Activated T-helper 1 cell treated with anti-CD3 and anti-CD28 coated beads, Interleukin-2, amount 50 U/mL, for 16 hours (primary cell): ENCODE measurements at places on chromosomes 12 and 14.

DNA sequence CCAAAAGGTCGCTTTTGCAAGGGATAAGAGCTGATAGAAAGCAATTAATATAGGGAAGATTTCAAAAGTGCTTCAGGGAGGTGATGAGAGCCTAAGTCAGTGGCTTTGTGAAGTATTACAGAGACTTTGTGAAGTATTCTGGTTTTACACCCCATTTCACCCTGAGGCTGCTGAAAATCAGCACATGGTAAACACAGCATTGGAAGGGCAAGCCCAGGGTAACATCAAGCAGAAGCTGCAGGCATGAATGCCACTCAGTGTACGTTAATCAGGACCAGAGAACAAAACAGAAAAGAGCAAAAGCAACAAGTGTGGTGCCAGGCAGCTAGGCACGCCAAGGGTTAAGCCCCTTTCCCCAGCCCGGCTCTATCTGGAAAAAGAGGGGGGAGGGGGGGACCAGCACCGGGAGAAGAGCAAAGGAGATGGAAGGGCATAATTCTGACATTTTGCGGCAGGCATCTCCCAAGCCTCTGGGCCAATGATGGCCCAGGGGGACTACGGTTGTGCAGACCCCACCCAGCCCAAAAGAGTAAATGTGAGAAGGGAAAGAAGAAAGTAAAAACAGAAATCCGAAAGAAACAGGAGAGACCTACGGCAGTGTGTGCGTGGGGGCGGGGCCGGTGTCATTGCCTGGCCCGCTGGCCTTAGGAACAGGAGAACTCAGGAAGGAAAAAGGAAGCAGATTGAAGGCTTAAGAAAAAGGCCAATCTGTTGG, 58.9 kb downstream of the DHRS2 start:
- no peak for DNase-seq

GRCh38 chr12:127162307-127162706, 1104.7 kb upstream of the TMEM132C start:
- no peak for DNase-seq

DNA sequence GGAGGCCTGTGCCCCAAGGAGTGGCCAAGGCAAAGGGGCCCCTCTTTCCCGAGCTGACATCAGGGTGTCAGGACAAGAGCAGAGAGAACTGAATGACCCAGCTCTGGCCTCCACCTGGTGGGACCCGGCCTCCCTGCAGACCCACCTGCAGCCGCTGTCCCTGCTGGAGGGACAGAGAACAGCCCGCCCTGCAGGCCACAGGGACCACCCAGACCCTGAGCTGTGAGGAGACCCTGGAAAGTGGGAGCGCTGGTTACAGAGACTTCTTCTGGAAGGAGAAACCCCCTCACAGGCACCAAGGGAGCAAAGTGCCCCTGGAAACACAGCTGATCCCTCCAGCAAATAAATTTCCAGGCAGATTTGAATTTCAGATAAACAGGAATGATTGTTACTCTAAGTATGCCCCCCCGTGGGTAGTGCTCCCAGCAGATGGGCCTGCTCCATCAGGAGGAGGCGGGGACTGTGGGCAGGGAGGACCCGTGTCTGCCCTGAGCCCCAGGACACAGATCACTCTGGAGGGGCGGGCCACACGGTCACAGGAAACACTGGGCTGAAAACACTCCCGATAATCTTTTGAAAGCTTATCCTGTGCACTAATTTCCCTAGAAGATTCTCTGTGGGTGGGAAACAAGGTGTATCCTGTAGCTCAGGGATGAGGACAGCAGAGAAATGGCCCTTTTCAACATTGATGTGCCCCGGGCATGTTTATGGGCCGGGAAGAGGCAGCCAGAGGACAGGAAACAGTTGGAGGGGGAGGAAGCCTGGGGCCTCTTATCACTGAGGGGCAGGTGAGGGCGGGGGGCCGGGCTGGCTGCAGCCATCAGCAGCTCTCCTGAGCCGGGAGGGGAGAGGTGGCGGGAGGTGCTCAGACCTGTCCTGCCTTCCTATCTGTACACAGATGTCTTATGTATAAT, 276.0 kb downstream of the ADGRD1 start:
- DNase-seq: no peak

GRCh38 chr12:2958432-2959191, 585 bp upstream of the TEAD4 start:
- no peak for DNase-seq

GRCh38 chr12:1083889-1084262, 92.9 kb downstream of the ERC1 start:
- no peak for DNase-seq

DNA sequence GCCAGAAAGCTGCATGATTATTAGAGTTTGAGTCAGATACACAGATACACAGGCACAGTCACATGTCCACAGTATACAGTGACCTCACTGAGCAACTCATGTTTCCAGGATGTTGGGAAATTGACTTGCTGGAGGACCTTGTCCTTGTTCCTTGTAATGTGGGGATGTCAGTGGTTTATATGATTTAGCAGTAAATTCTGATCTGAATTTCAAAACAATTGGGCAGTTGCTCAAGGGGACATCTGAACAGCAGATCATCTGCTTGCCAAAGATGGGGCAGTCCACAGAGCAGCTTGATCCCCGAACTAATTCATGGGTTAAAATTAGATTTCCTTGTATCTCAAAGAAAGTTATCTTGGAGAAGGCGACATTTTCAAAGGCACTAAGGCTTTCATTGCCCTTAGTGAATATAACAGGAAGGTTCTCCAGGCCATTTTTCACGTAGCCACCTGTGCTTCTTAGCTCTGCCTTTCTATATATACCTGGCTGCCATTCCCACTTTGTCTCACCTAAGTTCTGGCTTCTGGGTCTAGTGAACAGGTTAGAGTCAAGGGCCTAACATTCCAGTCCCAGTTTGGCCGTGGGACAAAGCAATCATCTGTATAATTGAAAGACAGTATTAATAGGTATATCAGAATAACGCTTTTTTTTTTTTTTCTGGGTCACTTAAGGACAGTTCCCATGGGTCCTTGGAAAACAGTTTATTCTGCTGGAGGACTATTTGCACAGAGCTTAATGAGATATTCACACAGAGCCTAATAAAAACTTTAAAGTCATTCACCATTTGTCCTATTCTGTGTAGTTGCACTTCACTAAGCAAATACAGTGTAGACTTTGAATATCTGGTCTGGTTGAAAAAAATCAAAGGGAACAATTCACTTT, 64.9 kb upstream of the STRN3 start:
- DNase-seq: no peak

DNA sequence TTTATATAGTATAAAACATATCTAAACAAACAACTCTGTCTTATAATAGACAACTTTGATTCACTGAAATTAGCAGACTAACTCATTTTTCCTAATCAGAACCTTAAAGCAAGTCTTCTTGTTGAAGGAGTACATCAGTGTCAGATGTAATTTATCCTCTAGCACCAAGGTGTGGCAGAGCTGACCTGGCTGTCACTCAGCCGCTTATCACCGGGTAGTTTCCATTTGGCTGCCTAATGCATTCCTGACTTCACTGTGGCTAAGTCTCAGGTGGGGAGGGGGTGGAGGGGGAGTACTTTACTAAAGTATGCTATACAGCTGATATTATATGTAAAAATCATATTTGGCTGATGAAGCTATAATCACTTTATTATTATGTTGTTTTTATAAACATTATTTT, 339.9 kb upstream of the RGS6 start:
- no peak for DNase-seq

DNA sequence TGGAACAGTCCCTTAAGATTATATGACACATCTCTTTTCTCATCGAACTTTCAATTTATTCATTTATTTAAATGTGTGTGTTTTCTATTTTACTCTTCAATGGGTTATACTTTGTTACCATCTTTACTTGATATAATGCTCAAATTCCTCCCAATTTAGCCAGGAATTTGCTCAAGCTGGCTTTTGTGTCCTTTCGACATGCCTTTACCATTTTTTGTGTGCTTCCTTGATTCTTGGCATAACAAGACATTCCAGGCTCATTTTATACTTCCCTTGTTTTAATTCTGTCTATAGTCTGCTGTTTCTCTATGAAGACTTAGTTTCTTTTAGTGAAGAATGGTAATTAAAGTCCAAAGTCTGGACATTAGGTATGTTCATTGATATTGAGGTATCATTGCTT, 315.8 kb downstream of the AEBP2 start:
- no peak for DNase-seq

DNA sequence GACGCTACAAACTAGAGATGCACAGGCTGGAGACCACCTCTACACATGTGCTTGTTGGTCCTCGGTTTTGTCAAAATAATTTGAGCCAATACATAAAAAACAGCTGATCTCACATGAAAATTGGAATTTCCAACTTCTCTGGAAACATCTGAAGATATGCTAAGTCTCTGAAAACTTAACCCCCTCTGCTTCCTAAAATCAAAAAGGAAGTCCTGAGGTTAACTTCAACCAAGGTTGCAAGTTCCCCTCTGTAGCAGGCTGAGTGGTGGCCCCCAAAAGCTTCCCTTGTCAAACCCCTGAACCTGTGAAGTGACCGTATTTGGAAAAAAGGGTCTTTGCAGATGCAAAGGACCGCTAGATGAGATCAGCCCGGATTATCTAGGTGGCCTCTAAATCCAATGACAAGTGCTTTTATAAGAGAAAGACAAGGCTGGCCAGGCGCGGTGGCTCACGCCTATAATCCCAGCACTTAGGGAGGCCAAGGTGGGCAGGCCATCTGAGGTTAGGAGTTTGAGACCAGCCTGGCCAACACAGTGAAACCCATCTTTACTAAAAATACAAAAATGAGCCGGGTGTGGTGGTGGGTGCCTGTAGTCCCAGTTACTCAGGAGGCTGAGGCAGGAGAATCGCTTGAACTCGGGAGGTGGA, 32.0 kb upstream of the VPS37B start:
- DNase-seq: no peak

DNA sequence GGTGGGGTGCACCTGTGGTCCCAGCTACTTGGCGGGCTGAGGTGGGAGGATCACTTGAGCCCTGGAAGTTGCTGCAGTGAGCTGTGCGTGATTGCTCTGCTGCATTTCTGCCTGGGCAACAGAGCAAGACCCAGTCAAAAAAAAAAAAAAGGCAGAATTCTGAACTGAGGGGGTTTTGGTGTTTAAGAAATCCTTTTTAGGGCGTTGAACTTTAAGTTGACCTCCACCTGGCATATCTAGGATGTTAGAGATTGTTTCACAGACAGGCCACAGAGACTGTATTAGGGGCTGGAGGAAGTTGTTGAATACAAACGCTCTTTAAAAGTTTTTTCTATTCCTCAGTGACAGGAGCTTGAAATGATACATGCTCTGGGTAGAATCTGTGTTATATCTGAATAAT, 60.5 kb downstream of the FBXW8 start:
- DNase-seq: no peak

- no peak for DNase-seq
These were observed 6.4 kb downstream of the LUM start for GRCh38 chr12:91104812-91105466.

GRCh38 chr12:56721721-56722120, 3.4 kb downstream of the NACA start:
- DNase-seq: no peak

DNA sequence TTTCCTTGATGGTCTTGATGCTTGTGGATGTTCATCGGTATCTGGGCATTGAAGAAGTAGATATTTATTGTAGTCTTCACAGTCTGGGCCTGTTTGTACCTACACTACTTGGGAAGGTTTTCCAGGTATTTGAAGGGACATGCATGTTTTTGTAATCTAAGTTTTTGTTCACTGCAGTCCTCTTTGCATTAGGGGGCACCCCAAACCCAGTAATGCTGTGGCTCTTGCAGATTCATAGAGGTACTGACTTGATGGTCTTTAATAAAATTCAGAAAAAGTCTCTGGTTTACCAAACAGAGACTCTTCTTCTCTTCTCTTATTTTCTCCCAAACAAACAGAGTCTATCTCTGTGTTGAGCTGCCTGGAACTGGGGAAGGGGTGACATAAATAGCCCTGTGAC, 150.9 kb upstream of the SLC16A7 start:
- DNase-seq: no peak

DNA sequence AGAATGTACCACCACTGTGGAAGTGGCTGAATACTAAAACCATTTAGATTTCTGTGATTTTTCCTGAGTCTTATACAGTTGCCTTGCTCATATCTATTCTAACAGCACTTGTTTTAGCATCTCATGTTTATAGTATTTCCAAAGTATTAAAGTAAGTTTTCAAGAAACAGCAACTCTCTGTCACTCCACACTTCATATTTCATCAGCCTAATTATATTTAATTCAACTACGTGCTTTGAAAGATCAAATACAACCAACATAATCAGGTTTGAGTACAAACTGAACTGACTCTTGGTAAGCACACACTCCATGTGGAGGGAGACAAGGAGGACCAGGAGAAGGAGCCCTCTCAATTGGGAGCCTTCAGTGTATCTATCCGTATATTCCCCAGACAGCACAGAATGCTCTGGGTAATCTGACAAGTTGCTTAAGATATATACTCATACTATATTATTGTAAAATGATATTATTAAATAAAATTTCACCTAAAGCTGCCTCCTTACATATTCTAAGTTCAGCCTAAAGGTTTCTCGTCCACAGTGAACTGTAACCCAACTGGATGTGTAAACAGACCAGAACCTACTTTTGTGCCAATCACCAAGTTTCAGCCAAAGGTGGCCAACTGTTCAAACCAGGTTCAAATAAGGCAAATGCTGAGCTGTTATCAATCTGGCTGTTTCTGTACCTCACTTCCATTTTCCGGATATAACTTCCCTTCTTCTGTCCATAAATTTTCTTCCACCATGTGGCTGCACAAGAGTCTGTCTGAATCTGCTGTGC, 105.0 kb upstream of the RASSF8 start:
- no peak for DNase-seq

DNA sequence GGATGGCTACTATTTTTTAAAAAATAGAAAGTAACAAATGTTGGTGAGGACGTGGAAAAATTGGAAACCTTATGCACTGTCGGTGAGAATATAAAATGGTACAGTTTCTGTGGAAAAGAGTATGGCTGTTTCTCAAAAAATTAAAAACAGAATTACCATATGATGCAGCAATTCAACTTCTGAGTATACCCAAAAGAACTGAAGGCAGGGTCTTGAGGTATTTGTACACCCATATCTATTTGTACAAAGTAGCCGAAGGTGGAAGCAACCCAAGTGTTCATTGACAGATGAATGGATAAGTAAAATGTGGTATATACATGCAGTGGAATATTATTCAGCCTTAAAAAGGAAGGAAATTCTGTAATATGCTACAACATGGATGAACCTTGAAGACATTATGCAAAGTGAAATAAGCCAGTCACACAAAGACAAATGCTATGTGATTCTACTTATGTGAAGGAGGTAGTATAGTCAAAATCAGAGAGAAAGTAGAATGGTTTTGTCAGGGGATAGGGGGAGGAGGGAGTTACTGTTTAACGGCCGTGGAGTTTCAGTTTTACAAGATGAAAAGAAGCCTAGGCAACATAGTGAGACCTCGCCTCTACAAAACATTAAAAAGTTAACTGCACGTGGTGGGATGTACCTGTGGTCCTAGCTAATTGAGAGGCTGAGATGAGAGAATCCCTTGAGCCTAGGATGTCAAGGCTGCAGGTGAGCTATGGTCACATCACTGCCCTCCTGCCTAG, 38.4 kb upstream of the CCT2 start:
- no peak for DNase-seq

- no peak for DNase-seq
These were observed 9.2 kb downstream of the ERO1A start for GRCh38 chr14:52686176-52686575.
